ENCODE measurements at places on chromosomes 16 and 17.

GRCh38 chr17:77721846-77722160 is 236.7 kb upstream of the TNRC6C start:
- no peak for DNase-seq

- DNase-seq, result no peak
Observed at GRCh38 chr17:27512031-27512430, 55.8 kb downstream of the KSR1 start.

GRCh38 chr16:9225527-9226316 is 134.3 kb downstream of the HAPSTR1 start:
- DNase-seq, result no peak

DNA sequence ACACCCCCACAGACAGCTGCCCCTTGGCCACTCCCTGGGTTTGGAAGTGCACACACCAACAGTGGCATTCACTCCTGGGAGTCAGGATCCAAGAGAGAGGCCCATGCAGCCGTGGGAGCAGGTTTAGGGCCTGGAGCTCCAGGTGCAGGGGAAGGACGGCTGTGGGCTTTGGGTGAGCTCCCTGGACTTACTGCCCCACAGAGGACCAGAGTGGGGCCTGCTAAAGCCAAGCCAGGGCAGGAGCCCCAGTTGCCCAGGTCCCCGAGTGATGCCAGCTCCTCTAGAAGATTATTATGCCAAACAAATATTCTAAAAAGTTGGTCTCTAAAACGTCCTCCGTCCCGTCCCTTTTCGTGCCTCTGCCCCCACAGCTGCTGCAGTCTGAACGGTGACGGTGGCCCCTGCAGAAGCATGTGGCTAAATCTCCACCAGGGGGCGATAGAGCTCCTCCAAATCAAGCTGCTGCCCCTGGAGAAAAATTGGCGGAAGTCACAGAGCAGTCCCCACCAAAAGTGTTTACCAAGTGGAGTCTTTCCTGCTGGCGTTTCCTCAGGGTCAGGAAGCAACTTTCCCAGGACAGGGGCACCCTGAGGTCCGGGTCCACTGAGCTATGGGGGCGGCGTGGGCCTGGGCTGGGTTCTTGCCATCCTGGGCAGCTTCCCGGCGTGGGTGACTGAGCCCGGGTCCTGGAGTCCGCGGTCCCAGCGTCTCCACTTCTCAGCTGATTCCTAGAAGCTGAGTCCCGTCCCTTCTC is 4.2 kb downstream of the ARMC7 start:
- peak; percentile 83 for DNase-seq

GRCh38 chr17:5019475-5019956 is 15.7 kb downstream of the SLC52A1 start:
- DNase-seq, result peak; percentile 24

- no peak for DNase-seq
Observed at GRCh38 chr17:77736199-77736585, 222.3 kb upstream of the TNRC6C start.

GRCh38 chr16:8751481-8752311 is 45.7 kb downstream of the TMEM186 start:
- DNase-seq, result no peak

GRCh38 chr17:27522028-27522635 is 65.9 kb downstream of the KSR1 start:
- no peak for DNase-seq

- DNase-seq, result no peak
Observed at GRCh38 chr17:59669411-59669810, 37.8 kb downstream of the PTRH2 start.
